ENCODE measurements at places on chromosomes 11 and 22. TPM values are rescaled to one million over a fixed set of nuclear protein-coding genes. Genes with fewer than 3 reads are reported as not detected.

The APOA1 gene
- 0.84 TPM for total RNA-seq

The OR51I1 gene
- total RNA-seq, result not detected

The TRIM29 gene
- total RNA-seq, result not detected

GRCh38 chr11:56846631-56847576, 98.4 kb upstream of the OR9G4 start:
- DNase-seq, result no peak

DNA sequence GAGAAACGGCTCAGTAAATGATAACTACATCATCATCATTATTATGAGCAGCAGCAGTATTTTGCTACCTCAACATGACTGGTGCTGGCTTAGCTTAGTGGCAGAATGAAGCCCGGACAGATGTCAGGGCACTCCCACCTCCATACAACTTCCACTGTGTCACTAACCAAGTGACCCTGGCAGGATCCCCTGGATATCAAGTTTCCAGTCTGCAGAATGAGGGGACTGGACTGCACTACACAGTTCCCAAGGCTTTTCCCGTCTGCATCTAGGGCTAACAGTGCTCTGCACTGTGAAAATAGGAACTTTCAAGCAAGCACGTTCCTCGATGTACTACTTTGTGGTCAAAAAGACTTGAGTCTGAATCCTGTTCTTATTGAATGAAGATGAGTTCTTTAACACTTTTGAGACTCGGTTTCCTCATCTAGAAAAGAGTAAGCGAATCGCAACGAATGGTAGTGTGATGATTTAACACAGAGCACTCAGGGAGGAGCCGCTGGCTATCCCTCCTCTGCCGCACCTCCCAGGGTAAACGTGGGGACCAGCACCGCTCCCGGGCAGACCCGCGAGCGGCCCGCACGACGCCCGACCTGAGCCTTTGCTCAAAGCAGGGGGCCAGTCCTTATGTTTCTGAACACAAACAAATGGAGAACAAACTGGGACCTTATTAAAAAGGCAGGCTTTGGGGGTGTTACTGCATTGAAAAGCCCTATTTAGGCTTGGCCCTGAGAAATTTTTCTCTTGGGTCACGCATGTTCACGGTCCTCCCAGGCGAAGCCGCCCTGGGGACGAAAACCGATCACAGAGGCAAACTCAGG, 910 bp downstream of the CLTCL1 start:
- DNase-seq, result no peak
